ENCODE measurements at places on chromosomes 2 and 18.

- no peak for DNase-seq
These were observed 72.7 kb upstream of the MBOAT2 start for GRCh38 chr2:9076210-9076609.

DNA sequence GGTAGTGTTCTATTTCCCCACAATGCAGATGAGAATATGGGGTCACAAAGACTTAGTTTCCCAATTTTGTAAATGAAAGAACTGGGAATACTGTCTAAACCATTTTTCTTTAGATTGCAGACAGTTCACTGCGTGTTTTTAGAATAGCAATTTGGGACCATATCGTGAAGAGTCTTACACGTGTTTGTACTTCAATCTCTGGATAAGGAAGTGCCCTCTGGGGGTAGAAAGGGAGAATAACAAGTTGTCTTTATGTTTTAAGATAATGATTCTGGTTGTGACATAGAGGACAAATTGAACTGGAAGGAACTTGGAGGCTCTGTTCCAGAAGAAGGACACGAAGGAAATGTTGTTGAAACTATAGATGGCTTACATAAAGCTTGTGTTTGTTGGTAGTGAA is 457.7 kb downstream of the CBLN2 start:
- DNase-seq, result no peak

DNA sequence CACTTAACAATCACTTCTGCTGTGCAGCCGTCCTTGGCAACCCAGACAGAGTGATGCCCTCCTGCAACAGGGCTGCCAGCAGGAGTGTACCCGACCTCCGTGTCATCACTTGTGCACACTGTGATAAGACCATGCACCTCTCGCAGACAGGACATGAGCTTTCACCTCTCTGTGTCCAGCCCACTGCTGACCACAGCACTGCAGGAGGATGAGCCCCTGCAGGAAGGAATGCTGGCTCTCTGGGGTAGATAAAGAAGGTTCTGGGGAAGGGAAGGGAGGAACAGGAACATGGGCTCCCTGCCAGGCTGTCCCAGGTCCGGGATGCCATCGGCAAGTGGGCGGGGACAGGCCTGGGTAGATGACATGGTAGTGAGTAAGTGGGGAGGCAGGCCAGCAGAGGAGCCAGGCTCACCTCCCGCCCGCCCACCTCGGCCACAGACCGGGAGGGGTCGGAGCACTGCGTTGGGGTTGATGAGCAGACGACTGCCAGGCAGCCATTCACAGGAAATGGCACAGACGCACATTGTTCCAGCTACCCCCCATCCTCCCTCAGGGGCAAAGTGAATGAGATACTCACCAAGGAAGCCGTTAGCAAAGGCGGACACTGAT is 18.6 kb upstream of the COL6A3 start:
- peak; percentile 90 for DNase-seq

DNA sequence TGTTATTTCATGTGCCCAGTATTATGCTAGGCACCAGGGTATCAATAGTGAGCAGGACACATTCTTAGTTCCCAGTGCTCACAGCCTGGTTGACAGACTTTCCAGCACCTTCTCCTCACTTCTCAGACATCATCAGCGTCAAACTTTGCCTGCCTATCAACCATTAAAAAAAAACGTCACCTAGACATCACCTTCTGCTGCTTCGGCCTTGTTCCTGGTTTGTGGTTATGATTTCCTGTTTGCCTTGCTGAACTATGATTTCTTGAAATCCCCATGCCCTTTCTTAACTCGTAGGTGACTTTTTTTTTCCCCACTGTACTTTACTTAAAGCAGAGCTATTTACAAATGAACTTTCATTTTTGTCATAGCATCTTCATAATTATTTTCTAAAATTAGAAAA is 60.4 kb upstream of the NABP1 start:
- peak; percentile 18 for DNase-seq

GRCh38 chr2:47471429-47472116 is 68.6 kb downstream of the MSH2 start:
- no peak for DNase-seq

DNA sequence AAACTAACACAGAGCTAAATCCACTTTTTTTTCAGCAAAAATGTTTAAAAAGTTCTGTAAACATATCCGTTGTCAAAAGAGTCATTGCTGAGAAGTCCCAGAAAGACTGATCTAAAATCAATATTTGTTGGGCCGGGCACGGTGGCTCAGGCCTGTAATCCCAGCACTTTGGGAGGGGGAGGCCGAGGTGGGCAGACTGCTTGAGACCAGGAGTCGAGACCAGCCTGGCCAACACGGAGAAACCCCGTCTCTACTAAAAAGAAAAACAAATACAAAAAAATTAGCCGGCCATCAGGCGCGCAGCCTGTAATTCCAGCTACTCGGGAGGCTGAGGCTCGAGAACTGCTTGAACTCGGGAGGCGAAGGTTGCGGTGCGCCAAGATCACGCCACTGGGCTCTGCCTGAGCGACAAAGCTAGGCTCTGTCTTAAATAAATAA is 1.4 kb downstream of the OLA1 start:
- DNase-seq, result no peak

DNA sequence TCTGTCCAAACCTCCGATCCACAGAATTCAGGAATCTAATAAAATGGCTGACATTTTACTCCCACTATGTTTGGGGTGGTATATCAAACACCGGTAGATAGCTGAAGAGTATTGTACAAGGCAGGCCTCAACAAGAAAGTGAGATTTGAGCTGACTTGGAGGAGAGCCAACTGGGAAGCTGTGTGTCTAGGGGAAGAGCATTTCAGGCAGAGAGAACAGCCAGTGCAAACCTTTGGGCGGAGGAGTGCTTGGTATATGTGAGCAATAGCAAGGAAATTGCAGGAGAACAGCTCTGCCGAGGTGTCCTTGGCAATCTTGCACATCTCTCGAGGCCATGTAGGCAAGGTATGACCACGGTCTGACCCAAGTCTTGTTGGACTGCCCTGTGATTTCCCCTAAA is 1.8 kb upstream of the MERTK start:
- DNase-seq, result no peak

DNA sequence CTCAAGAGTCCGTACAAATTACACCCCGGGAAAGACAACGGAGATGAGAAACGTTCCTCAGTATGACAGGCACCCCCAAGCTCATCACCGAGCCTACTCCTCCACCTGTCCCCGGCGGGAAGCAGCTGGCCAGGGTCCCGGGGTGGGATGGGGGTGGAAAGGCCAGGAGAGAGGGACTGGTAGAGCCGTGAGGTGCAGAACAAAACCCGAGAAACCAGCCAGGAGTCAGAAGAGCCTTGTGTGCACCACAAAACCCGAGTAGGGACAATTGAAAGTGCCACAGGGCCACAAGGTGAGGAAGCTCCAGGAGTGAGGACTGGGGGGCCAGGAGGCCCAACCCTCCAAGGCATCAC is 75.5 kb upstream of the SALL3 start:
- no peak for DNase-seq

- DNase-seq, result no peak
These were observed 18.9 kb upstream of the PNPT1 start for GRCh38 chr2:55712477-55713060.
